ENCODE measurements at places on chromosomes 1 and 21. TPM values are rescaled to one million over a fixed set of nuclear protein-coding genes. Genes with fewer than 3 reads are reported as not detected.
A peak's percentile ranks its signal among the peaks of the same experiment; 100 is the strongest.

DNA sequence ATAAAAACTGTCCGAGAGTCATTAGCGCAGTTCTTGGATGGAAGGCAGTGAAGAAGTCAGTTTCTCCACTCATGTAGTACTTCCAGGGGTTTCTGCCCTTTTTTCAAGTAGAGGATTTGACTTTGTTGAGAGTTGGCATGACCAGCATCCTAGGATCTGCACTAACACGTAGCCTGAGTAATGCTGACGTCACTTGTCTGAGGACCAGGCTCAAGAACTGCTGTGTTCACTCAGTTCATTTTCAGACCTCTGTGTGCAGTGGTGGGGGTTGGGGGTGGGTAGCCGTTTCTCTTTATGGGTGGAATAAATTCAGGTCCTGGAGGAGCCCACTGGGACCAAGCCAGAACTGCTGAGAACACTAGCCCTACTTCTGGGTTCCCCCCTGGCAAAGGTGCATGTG, 53.3 kb downstream of the MRPS6 start:
- DNase-seq, result peak; percentile 37

GRCh38 chr1:86504137-86504479, 35.4 kb downstream of the CLCA1 start:
- no peak for DNase-seq

The PLEKHO1 gene
- 43.2 TPM for total RNA-seq

- DNase-seq, result peak; percentile 92
These were observed 34.1 kb downstream of the SOAT1 start for GRCh38 chr1:179327679-179328078.

DNA sequence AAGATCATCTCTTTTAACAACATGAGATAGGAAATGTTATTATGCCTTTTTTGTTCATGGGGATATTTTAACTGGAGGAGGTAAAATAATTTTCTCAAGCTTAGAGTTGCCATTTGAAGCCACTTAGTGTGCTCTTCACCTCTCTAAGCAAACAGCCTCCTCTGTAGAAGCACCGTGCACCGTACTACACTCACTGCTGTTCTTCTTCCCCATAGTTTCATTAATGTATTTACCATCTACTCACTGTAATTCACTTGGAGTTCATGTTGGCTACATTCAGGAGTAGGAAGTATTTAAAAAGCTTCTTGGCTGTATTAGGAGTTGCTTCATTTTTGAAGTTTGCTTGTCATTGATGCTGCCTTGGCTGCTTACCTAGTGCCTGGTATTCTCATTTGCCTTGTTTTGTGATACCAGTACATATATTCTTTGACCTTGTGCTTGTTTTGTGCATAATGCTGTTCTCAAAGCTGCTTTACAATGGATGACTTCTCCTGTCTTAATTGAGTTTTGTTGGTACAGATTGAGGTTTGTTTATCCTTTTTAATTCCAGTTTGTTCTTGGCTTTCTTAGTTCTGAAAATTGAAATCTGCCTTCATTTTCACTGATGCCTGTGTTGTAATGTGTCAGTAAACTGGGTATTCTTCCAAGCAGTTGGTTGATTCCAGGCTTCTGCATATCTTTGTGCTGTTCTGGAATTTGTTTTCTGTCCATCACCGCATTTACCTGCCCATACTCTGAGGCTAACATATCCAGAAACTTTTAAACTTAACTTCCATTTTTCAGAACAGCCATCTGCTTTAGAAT, 240.4 kb downstream of the HMCN1 start:
- no peak for DNase-seq

- no peak for DNase-seq
These were observed 18.8 kb upstream of the COP1 start for GRCh38 chr1:176225911-176226310.

DNA sequence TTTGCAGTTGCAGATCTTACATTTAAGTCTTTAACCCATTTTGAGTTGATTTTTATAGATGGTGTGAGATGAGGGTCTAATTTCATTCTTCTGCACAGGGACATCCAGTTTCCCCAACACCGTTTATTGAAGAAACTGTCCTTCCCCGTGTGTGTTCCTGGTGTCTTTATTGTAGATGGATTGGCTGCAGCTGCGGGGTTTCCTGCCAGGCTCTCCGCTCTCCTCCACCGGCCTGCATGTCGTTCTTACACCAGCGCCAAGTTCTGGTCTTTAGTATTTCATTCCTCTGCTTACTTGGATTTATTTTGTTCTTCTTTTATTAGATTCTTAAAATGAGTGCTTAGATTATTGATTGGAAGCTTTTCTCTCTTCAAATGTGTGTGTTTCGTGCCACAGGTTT, 98.9 kb upstream of the COL6A1 start:
- no peak for DNase-seq

GRCh38 chr1:18486195-18486594, 5.5 kb downstream of the KLHDC7A start:
- DNase-seq, result no peak

GRCh38 chr1:22216210-22216883, 73.5 kb upstream of the WNT4 start:
- DNase-seq, result no peak

GRCh38 chr1:100184536-100184935, 6.5 kb upstream of the LRRC39 start:
- DNase-seq, result no peak

- peak; percentile 53 for DNase-seq
These were observed 26.6 kb downstream of the CRYAA start for GRCh38 chr21:43195121-43196021.

DNA sequence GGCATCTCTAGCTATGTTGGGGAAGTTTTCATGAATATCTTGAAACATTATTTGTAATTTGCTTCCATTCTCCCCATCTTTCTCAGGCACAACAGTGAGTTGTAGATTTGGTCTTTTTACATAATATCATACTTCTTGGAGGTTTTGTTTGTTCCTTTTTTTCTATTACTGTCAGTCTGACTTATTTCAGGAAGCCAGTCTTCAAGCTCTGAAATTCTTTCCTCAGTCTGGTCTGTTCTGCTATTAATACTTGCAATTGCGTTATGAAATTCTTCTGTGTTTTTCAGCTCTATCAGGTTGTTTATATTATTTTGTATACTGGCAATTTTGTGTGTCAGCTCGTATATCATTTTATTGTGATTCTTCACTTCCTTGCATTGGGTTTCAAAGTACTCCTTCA, 424.6 kb upstream of the PTBP2 start:
- no peak for DNase-seq

The AMY1B gene
- not detected for total RNA-seq

All from fibroblast of villous mesenchyme (primary cell).